Activated CD4-positive, alpha-beta T cell treated with anti-CD3 and anti-CD28 coated beads for 48 hours (primary cell): ENCODE measurements at places on chromosomes 3 and 15.

DNA sequence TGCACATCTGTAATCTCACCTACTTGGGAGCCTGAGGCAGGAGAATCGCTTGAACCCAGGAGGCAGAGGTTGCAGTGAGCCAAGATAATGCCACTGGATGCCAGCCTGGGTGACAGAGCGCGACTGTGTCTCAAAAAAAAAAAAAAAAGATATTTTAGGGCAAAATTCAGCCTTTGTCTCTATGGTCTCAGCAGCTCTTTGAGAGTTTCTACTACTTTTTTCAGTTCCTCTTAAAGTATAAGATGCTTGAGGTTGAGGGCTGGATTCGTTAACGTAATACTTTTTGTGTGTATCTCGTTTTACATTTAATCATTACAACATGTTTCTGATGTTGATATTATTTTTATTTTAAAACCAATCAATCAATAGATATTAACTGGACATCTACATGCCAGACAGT is 381.2 kb upstream of the TBL1XR1 start:
- no peak for DNase-seq

- peak; percentile 52 for DNase-seq
Observed at GRCh38 chr3:194584866-194585265, 48.4 kb downstream of the TMEM44 start.

DNA sequence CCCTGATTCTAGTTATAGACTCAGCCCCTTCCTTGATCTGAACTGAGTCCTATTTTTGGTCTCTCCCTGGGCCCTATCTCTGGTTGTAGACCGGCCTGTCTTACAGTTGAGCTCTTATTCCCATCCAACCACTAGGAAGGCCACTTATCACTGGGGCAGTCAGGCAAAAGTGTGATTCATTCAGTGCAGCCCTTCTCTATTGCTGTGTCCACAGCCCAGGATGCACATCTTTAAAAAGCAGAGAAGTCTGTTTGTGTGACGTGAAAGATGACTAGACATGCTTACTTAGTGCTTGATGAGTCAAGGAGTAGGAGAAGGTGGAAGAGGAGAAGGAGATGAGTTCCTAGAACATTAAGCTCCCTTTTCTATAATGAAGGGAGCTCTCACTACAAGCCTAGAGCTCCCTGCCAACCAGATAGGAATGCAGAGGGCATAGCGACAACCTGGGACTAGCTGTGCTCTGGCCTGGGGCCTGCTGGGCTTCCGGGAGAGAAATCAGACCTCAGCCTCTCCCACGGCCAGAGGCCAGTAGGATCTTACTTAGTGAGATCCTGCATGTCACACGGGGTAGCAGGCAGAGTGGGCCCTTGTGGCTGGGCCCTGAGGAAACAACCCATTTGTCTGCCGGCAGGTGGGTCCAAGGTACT is 25.7 kb downstream of the INSYN1 start:
- no peak for DNase-seq

- DNase-seq, result no peak
Observed at GRCh38 chr3:56342475-56342874, 125.8 kb downstream of the ERC2 start.

GRCh38 chr3:151816091-151816604 is 2.2 kb downstream of the AADAC start:
- DNase-seq, result no peak

DNA sequence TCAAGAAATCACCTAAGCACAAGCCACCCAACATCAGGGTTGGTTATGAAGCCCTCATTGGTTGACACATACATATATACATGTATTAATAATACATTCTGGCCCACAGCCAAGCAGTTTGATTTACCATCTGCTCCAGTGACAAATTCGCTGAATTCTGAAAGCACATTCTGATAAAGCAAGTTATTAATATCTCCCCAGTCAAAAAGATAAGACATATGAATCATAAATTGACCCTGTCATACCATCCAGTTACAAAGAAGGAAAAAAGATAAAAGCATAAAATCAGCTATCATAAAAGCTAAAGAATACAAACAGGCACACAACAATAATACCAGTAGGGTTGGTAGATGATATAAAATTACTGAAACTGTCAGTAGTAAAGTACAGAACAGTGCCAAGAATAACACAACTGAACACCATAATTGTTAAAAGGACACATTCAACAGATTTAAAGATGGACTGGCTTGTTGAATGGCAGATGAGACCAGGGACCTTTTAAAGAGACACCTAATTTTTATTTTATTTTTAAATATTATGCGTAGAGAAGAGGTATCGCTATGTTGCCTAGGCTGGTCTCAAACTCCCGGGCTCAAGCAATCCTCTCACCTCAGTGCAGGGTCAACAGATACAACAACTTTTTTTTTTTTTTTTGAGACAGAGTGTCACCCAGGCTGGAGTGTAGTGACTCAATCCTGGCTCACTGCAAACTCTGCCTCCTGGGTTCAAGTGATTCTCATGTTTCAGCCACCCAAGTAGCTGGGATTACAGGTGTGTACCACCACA is 7.7 kb downstream of the SNX4 start:
- peak; percentile 68 for DNase-seq

DNA sequence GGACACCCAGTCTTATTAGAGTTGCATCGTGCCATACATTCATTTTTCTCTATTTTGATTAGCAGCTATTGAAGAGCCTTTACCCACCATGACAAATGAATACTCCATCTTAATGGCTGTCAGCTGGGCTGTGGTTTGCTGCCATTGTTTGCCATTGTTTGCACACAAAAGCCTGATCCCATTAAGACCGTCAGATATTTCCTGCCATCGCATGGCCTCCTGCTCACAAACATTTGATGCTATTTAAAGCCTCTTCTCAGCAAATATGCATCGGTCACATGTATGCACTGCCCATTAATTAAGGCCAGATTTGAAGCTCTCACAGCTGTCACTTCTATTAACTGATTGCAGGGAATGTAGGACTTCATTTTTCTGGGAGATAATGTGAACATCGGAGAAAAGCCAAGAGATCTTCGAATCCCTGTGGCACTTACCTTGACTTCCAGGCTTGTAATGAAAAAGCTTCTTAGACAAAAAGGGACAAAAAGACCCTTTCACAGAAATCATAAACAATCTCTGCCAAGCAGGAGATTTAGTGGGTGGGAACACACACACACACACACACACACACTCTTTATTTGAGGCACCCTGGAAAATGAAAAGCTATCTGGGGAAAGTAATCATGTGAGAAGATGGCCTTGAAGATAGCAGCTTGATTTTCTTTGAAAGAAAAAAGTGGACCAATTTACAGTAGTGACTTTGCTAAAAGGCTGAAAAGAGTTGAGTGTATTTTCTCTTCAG is 175.4 kb upstream of the NR2E3 start:
- DNase-seq, result no peak

GRCh38 chr15:34213690-34214089 is 3.8 kb upstream of the KATNBL1 start:
- no peak for DNase-seq

DNA sequence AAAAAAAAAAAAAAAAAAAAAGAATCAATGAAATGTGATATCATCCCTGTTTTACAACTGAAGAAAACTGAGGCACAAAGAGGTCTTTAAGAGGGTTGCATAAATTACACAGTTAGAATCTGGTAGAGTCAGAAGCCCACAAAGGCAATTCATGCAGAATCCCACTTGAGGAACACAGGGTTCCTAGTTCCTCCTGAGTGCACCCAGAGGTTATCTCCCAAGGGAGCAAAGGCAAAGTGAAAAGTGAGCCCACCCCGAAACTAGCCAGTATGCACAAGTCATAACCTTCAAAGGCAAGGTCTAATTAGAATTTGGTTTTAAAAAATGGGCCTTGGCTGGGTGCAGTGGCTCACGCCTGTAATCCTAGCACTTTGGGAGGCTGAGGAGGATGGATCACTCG is 37.8 kb downstream of the AP3S2 start:
- no peak for DNase-seq

DNA sequence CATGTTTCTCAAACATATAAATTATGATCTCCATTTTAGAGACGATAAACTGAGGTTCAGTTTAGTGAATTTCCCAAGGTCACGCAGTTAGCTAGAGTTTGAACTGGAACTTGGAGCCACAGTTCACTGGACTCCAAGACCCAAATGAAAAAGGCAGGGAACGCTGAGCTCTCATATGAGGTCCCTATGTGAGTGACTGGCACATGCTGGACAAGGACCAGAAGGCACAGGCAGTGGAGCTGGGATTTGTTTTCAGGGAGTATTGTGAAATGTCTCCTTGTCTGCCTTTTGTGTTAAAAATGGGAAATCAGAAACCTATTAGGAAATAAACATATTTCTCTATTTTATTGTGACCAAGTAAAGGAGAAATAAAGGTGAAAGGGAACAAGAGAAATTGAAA is 63.5 kb downstream of the MESD start:
- DNase-seq, result no peak

- peak; percentile 7 for DNase-seq
Observed at GRCh38 chr3:146640955-146641867, 36.1 kb upstream of the PLSCR5 start.

GRCh38 chr3:195761567-195762248 is 40.9 kb downstream of the MUC20 start:
- DNase-seq, result no peak

- DNase-seq, result no peak
Observed at GRCh38 chr3:117479095-117479494, 769.5 kb downstream of the TUSC7 start.

DNA sequence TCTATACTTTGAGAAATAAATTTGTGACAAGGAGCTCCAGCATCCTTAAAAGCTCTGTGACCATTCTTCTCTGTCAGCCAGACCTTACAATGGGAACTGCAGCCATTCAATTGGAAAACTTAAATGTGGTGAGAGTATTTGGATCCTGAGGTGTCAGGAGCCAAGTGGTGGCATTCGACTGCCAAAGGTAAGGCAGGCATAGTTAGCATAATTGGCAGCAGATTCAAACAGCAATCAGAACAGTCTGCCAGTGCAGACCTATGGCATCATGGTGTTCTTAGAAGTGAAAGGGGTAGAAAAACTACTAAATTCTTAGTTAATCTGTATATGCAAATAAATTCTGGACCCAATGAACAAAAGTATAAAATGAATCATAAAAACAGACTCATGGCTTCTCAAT is 18.2 kb upstream of the FNDC3B start:
- no peak for DNase-seq

GRCh38 chr3:39322936-39323335 is 6.6 kb upstream of the CCR8 start:
- DNase-seq, result no peak

DNA sequence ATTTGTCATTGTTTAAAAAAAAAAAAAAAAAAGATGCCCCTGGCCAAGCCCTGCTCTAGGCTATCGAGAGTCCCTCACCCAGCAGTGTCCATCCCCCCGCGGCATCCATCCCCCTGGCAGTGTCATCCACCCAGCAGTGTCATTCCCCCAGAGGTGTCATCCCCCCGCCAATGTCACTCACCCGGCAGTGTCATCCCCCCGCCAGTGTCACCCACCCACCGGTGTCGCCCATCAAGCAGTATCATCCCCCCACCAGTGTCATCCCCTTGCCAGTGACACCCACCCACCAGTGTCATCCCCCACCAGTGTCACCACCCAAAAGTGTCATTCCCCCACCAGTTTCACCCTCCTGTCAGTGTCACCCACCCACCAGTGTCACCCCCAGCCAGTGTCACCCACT is 99.3 kb upstream of the PRR20G start:
- DNase-seq, result no peak

DNA sequence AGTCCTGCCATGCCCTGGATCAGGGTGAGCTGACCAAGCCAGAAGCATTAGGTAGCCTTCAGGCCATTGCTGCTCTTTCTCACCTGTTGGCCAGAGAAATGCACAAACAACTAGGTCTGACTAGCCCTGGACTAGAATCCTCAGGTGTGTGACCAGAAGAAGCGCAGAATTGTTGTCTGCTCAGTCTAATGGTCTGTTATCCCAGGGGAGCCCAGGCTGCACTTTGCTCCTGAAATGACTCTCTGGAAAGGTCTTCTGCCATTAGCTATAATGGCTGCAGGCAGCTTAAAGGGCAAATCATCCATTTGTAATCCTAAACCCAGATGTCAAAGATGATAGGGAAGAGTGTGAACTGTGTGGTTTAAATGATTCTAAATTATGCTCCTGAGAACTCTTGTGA is 246.1 kb downstream of the NFKBIZ start:
- no peak for DNase-seq

DNA sequence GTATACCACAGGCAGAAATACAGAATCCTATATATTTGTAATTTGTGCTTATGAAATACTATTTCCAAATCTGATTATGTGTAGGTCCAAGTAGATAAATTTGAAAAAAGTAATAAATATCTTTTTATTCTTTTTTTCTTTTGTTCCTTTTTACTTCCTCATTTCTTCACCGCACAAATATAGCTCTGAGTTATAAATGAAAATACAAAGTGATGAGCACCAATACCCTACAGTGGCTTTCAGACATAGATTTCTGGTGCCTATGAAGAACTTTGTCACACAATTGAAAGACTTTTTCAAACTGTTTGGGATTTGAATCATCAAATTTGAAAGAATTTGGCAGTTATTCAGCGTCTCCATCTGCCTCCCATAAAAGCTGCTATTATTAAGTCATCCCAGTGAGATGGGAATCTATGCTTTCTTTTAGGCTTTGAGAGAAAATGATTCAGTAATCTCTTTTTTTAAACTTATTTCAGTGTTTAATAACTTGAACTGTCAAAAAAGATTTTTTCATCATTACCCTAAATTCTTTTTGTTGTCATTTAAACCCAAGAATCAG is 363.6 kb upstream of the GOLIM4 start:
- no peak for DNase-seq

GRCh38 chr3:134810052-134810435 is 15.0 kb downstream of the EPHB1 start:
- no peak for DNase-seq

GRCh38 chr3:187328691-187329090 is 37.2 kb upstream of the MASP1 start:
- no peak for DNase-seq

GRCh38 chr15:68188647-68189046 is 16.5 kb downstream of the CALML4 start:
- DNase-seq, result no peak

DNA sequence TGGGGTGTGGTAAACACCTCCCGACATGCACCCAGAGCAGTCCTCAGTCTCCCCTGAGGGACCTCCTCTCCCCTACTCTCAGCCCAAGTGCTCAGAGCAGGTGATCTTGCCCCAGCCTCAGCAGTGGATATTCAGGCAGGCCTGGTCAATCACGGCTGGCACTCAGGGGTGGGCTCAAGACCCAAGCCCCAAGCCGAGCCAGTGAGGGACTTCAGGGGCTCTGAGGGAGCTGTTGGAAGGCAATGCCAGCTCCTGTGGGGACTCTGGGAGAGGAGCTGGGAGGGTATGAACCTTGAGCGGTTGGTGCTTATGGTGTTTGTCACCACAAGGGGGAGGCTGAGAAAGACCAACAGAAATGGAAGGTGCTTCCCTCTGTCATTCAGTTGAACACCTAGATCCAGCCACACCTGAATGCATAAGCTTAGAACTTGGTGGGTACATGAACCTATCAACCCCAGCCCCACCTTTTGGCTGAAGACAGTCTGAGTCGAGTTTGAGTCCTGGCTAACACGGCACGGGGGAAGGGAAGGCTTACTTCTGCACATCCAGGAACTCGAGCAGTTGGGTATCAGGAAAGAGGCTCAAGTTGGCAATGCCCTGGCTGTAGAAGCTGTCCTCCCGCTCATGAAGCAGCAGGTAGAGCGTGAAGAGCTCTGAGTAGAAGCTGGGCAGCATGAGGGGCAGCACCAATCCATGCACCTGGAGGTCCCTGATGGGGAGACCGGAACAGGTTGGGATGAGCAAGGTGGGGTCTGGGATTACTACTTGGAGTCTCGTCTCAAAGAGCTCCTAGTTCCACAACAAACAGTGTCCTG is 19.2 kb downstream of the ALS2CL start:
- no peak for DNase-seq
